ENCODE measurements at places on chromosomes 12 and 14. TPM values are rescaled to one million over a fixed set of nuclear protein-coding genes. Genes with fewer than 3 reads are reported as not detected.

- H3K27me3 ChIP-seq = no peaks in the 10 kb centered on the region
- no peak overlapping the region for H3K4me3 ChIP-seq
- no peak overlapping the region for H3K27ac ChIP-seq
- DNase-seq = no peak
- H3K36me3 ChIP-seq = no peaks in the 10 kb centered on the region
Observed at GRCh38 chr12:128753438-128753837, 70.3 kb downstream of the SLC15A4 start.

GRCh38 chr14:56241461-56241860, 123.2 kb downstream of the PELI2 start:
- no peaks in the 10 kb centered on the region for H3K27me3 ChIP-seq
- DNase-seq = no peak
- peaks cover 3% of the 10 kb centered on the region for H3K4me1 ChIP-seq
- H3K4me3 ChIP-seq = no peak overlapping the region

DNA sequence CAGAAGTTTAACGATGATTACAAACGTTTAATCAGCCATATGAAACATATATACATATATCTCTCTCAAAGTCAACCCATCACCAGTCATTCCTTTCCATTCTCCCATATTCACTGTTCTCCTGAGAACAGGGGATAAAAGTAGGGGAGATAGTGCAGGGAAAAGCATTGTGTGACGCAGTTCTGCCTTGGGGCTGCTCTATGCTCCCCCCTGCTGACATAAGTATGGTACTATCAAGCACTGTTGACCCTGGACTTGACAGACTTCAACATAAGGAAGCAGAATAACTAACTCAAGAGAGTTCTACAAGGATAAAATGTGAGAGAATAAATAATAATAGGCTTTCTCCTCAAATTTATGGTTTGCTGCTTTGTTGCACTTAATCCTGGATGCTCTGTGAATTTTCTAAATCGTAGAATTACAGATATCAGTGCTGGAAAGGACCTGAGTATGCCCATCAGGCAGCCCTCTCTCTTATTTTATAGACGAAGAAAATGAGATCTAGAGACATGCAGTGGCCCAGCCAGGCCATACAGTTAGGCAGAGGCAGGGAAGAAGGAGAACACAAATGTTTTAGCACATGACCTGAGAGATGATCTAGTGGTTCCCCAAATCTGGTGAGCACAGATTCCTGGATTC, 87.2 kb downstream of the SCN8A start:
- H3K4me3 ChIP-seq = no peak overlapping the region
- no peak overlapping the region for H3K27ac ChIP-seq
- no peaks in the 10 kb centered on the region for H3K27me3 ChIP-seq
- no peaks in the 10 kb centered on the region for H3K36me3 ChIP-seq

- no peaks in the 10 kb centered on the region for H3K36me3 ChIP-seq
- DNase-seq = no peak
- no peak overlapping the region for H3K27ac ChIP-seq
- no peak overlapping the region for H3K4me3 ChIP-seq
- H3K4me1 ChIP-seq = no peaks in the 10 kb centered on the region
Observed at GRCh38 chr12:2460051-2460670, 334.6 kb upstream of the FKBP4 start.

DNA sequence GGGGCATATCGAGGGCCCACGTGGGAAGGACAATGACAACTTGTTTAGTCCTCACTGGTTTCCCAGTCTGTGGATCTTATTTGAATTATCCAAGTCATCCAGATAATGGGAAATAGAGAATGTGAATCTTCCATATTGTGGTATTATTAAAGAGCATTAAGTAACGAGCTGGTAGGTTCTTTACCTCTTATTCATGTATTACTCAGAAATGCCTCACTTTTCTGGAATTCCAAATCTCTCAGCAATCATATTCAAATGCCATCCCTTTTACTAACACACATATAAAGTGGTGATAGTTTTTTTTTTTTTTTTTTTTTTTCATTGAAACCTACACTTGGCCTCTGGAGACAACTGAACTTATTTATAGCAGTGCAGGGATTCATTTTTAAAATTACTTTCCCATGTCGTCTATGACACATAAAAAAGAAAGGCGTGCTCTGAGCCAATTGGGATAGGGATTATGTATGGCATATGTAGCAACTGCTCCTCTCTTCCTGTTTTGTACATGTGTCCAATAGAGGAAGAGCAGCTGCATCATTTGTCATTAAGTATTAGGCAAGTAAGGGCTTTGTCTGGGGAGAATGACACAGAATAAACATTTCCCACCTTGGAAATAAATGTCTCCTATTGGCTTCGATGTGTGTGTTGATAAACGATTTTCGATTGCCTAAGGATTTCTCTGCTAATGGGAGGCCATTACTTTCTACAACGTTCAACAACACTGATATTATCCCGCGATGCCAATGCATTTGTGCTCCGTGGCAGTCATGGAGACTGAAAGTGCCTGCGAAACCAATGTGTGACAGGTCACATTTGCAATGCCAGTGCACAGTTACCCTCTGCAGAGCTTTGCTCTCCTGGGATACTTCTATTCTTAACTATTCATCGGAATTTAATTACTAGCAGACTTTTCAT, 78.6 kb upstream of the IFNG-AS1 start:
- no peak overlapping the region for H3K4me3 ChIP-seq
- DNase-seq = no peak
- H3K4me1 ChIP-seq = no peaks in the 10 kb centered on the region
- H3K27me3 ChIP-seq = no peaks in the 10 kb centered on the region
- H3K27ac ChIP-seq = no peak overlapping the region

DNA sequence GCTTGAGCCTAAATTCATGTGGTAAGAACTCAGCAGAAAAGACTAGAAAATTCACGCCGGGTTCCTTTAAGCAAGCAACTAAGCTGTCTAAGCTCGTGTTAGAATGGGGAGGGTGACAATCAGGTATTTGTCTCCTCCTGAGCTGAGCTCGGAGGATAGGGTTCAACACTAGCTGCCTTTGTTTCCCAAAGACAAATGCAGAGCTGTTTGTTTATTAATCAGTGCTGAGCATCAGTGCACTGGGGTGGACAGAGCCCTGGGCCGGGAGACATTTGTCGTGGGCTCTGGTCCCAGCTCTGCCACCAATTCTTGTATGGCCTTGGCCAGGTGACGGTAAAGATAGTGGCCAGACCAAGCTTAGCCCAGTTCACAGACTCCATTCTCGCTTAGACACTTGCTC, 43.7 kb downstream of the DEGS2 start:
- no peak overlapping the region for H3K27ac ChIP-seq
- no peaks in the 10 kb centered on the region for H3K4me1 ChIP-seq
- H3K27me3 ChIP-seq = no peaks in the 10 kb centered on the region
- H3K4me3 ChIP-seq = no peak overlapping the region

GRCh38 chr12:11780521-11781101, 131.1 kb downstream of the ETV6 start:
- H3K27me3 ChIP-seq = no peaks in the 10 kb centered on the region
- peaks cover 11% of the 10 kb centered on the region for H3K4me1 ChIP-seq
- DNase-seq = no peak
- H3K27ac ChIP-seq = no peak overlapping the region

- no peak overlapping the region for H3K27ac ChIP-seq
- H3K36me3 ChIP-seq = no peaks in the 10 kb centered on the region
- H3K27me3 ChIP-seq = no peaks in the 10 kb centered on the region
Observed at GRCh38 chr12:104473374-104473983, 16.7 kb downstream of the CHST11 start.

DNA sequence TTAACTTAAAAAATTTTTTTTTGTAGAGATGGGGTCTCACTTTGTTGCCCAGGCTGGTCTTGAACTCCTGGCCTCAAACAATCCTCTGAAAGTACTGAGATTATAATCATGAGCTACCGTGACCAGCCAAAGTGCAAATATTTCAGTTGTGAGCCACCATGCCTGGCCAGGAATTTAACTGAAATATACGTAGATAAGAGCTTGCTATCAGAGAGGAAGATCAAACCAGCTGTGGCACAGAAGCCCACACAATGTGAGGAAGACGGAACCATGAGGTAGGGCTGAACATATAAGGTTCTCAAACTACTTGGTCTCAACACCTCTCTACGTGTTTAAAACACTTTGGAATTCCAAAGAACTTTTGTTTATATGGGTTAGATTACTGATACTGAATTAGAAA, 29.1 kb downstream of the ATG14 start:
- no peak for DNase-seq
- H3K27ac ChIP-seq = no peak overlapping the region
- no peak overlapping the region for H3K4me3 ChIP-seq
- H3K27me3 ChIP-seq = no peaks in the 10 kb centered on the region
- no peaks in the 10 kb centered on the region for H3K4me1 ChIP-seq
- H3K36me3 ChIP-seq = peaks cover 18% of the 10 kb centered on the region

DNA sequence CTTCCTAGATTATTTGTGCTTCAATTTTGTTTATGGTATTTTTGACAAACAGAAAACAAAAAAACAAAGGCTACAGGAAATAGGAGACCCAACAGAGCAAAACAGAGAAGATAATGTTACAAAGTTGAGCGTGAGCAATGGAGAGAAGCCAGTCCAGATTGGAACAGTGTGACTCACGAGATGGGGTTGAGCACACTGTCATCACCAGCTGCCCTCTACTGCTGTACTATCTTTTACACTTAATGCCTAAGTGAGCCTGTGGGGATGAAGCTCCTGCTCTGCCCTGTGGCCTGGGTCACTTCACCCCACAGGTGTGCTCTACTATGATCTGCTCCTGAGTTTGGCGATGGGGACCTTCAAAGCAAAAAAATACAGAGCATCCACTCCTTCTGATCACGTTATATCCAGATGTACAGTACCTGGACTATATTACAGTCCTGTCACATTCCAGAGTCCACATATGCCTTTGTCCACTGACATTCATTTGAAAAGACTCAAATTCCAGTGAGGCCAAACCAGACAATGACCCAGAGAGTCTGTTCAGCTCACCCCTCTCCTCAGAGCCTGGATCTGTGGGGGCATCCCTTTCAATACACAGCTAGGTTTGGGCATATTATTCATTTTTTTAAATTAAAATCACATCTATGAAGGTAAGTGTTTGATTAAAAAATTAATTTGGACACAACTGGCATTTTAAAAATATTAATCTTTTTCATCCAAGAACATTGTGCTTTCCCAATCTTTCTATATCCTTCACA, 4.4 kb downstream of the IPO8 start:
- no peaks in the 10 kb centered on the region for H3K27me3 ChIP-seq
- no peak for DNase-seq
- H3K4me3 ChIP-seq = no peak overlapping the region
- H3K36me3 ChIP-seq = no peaks in the 10 kb centered on the region
- peaks cover 18% of the 10 kb centered on the region for H3K4me1 ChIP-seq
- no peak overlapping the region for H3K27ac ChIP-seq

GRCh38 chr12:104354167-104354867, 50.8 kb downstream of the EID3 start:
- no peaks in the 10 kb centered on the region for H3K27me3 ChIP-seq
- DNase-seq = no peak
- H3K36me3 ChIP-seq = peaks cover 6% of the 10 kb centered on the region
- no peak overlapping the region for H3K4me3 ChIP-seq

MSI1 gene
- 12.8 TPM for total RNA-seq

BDKRB1 gene
- not detected for total RNA-seq

SLC6A15 gene
- total RNA-seq = 22.9 TPM

RNASE3 gene
- total RNA-seq = not detected

KLRC3 gene
- total RNA-seq = not detected

SCYL2 gene
- 57.5 TPM for total RNA-seq

PTHLH gene
- not detected for total RNA-seq

OR6C74 gene
- total RNA-seq = not detected

RNASE7 gene
- total RNA-seq = not detected

OR6S1 gene
- total RNA-seq = not detected

INSM2 gene
- not detected for total RNA-seq

TNFRSF1A gene
- 36.7 TPM for total RNA-seq

Data from GM23338 (cell line).